Mesothelial cell of epicardium (in vitro differentiated cells): ENCODE measurements at places on chromosomes 7 and 10.

DNA sequence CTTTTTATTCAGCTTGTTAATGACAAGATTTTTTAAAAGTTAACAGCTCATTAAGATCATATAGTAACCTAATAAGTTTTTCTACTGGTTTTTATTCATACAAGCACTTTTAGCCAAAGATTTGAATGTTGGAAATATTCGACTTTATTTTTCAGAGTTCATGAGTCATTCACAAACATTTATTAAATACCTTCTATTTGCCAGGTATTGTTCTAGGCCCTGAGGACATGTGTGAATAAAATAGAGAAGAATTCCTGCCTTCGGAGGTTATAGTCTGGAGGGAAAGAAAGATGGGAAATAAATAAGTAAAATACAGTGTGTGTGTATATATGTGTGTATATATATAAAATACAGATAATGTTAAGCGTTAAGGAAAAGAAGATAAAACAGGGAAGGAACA, 31.5 kb downstream of the BTAF1 start:
- H3K4me3 ChIP-seq = no peak overlapping the region
- H3K27ac ChIP-seq = no peak overlapping the region
- H3K36me3 ChIP-seq = peaks cover 38% of the 10 kb centered on the region

GRCh38 chr7:22357311-22358175, 589 bp upstream of the RAPGEF5 start:
- peak overlapping the region; percentile 83 for H3K4me3 ChIP-seq
- H3K36me3 ChIP-seq = peaks cover 8% of the 10 kb centered on the region
- H3K27me3 ChIP-seq = peaks cover 46% of the 10 kb centered on the region

DNA sequence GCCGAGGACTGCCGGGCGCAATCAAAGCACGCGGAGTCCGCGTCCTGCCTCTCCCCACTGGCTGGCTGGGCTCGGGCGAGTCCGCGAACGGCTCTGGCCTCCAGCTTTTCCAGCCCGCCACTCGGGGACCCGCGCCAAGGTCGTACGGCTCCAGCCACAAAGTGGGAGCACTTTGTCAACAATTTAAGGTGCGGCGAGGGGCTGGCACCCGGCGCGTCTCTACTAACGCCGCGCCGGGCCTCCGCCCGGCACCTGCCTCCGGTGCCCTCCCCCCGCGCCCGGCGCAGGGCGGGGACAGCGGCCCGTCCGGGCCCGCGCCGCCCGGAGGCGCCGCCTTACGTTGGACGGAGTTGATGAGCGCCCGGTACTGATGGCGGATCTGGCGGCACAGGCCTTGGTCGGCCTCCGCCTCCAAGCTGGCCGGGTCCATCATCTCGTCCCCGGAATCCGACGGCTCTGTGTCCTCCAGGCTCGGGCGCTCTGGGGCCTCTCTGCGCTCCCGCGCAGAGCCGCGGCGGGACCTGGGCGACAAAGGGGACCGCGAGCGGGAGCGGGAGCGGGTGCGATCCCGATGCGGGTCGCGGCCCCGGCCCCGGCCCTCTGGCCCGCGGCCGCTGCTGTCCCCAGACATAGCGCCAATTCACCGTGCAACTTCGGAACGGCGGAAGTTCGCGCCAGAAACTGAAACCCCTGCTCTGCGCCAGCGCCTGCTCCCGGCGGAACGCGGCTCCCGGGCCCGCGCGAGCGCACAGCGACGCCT, at the start of gene NSMCE4A:
Gene NSMCE4A, minus strand, starts transcription at position 683 of the 760 bp plus-strand sequence. Its CDS starts 52 bp downstream, at position 631.
- peaks cover 21% of the 10 kb centered on the region for H3K36me3 ChIP-seq
- peaks cover 10% of the 10 kb centered on the region for H3K4me1 ChIP-seq
- peak within 1 kb of the TSS; percentile 39 for H3K27ac ChIP-seq
- DNase-seq = peak; percentile 81
- peak within 1 kb of the TSS; percentile 74 for H3K4me3 ChIP-seq

- H3K4me3 ChIP-seq = no peak overlapping the region
- no peaks in the 10 kb centered on the region for H3K27me3 ChIP-seq
- no peak for DNase-seq
- H3K36me3 ChIP-seq = no peaks in the 10 kb centered on the region
Observed at GRCh38 chr7:156386097-156386496, 254.5 kb upstream of the RNF32 start.

DNA sequence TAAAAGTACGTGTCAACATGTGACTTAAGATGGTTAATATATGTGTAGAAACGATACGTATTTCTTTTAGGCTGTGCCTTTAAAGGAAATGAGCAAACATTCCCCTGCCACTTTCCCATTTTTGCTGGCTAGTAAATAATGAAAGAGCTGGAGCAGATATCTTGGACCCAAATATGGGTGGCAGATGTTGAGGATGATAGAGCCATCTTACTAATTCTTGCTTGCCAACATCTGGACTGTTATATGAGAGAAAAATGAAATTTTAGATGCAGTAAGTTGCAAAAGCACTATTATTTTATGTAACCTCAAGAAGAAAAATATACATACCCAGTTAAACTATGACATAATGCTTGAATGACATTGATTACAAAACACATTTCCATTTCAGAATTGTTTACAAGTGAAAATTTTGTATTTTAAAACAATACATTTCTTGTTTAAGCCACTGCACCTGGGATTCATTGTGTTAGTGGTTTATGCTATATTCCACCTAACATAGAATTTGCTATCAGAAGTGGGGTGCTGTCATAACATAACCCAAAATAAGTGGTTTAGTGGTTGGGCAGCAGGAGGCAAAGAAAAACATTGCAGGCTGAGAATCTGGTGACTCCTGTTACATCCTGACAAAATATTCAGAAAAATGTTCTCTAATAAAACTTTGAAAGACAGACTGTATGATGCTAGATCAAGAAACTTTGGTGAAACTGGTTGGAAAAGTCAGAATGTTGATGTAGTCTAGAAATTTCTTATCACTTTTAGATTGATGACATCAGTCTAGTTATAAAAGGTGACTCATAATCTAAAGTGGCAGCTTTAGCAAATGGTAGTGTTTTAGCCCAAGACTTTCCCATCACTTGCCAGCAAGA, 305.0 kb downstream of the PTEN start:
- peaks cover 19% of the 10 kb centered on the region for H3K4me1 ChIP-seq
- no peak overlapping the region for H3K4me3 ChIP-seq
- H3K27me3 ChIP-seq = no peaks in the 10 kb centered on the region
- no peak overlapping the region for H3K27ac ChIP-seq
- DNase-seq = no peak

GRCh38 chr10:63390521-63390920, 75.3 kb downstream of the JMJD1C start:
- no peak overlapping the region for H3K27ac ChIP-seq
- peaks cover 56% of the 10 kb centered on the region for H3K36me3 ChIP-seq
- H3K27me3 ChIP-seq = no peaks in the 10 kb centered on the region
- no peaks in the 10 kb centered on the region for H3K4me1 ChIP-seq
